ENCODE measurements at places on chromosomes 13 and 19.
A peak's percentile ranks its signal among the peaks of the same experiment; 100 is the strongest.

DNA sequence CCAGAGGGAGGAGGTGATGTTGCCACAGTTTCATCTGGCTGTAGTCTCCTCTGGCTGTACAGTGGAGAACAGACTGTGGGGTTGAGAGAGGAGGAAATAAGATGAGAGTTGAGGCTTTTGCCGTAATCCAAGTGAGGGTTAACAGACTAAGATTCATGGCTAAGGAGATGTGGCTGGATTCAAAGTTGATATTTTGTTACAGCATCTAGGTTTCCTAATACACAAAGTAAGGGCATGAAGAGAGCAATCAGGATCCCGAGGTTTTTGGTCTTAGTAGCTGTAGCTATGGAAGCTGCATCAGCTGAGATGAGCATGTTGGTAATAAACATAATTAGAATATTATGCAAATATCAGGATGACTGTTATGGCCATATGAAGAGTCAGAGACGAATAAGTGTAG is 1.4 kb downstream of the ZNF776 start:
- no peak for DNase-seq

- no peak for DNase-seq
Measured at GRCh38 chr19:29289020-29289419, 76.1 kb upstream of the UQCRFS1 start.

DNA sequence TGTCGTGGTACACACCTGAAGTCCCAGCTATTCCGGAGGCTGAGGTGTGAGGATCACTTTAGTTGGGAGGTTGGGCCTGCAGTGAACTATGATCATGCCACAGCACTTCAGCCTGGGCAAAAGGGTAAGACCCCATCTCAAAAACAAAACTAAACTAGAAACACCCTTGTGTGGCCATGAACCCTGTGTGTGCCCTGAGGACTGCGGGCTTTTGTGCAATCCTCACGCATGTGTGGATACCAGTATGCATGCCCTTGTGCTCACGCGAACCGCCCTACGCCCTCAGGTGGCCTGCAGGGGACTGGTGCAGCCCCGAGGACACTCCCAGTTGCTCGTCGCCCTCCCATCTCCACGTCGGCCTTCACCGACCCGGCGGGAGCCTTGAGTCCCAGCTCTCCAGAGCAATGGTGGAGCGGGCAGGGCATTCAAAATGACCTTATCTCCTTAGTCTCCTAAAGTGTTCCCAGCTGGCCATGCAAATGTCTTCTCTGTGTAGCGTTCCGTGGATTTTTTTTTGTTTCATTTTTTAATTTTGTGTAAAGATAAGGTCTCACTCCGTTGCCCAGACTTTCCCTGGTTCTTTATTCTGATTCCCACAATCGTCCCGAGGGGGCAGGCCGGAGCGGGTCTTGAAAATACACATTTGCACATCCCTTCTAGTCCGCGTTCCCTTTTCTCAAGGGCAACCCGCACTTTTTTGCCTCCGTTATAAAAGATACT is 868 bp upstream of the EGLN2 start:
- peak; percentile 85 for DNase-seq

GRCh38 chr13:51246418-51247277 is 24.4 kb downstream of the FAM124A start:
- no peak for DNase-seq

GRCh38 chr13:47673009-47673850 is 327.8 kb downstream of the SUCLA2 start:
- DNase-seq = no peak

DNA sequence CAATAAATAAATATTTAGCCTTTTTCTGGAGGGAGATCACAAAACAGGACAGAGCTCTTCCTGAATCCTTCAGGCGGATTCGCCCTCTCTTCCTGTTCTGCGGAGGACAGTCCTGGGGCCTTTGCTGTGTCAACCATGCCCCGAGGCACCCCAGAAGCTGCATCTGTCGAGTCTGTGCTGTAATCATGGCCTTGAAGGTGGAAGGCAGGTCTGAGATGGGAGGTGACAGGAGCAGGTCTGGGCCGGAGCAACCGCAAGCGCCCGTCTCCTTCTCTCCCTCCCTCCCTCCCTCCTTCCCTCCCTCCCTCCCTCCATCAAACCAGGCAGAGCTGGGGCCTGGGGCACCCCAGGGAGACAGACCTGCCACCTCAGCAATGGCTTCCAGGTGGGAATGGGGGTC is 4.6 kb upstream of the FXYD3 start:
- DNase-seq = no peak

DNA sequence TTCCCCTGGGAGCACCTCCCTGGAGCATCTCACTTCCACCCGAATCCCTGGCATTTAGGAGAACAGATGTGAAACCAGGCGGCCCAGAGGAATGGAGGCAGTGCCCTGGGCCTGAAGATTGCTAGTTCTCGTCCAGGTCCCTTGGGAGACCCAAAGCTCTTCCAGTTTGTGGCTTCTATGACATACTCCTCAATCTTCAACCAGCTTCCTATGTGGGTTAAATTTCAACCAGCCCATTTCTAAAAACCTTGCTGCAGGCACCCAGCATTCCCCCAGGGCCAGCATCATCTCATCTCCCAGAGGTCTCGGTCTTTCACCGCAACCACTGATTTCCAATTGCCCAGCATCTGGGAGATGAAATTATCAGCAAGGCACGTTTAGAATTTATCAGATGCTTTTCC is 46.0 kb upstream of the STK24 start:
- DNase-seq = no peak

GRCh38 chr19:13817615-13818371 is 22.6 kb downstream of the ZSWIM4 start:
- DNase-seq = peak; percentile 97

GRCh38 chr19:10214784-10215183 is 16.3 kb downstream of the S1PR2 start:
- DNase-seq = no peak

DNA sequence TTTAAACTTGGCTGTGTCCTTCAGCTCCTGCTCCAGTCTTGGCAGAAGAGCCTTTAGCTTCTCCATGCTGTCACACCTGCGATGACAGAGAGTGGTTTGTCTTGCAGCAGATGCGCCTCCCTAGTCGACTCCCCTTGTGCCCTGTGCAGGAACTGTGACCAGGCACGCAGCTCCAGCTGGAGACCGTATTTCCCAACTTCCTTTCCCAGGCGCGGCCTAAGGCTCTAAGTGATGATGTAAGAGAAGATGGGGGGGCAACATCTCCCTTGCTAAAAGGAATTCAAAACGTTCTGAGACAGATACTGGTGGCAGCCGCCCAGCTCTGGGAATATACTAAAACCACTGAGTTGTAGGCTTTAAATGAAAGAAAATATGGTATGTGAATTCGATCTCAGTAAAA is 16.3 kb downstream of the DCUN1D2 start:
- DNase-seq = no peak

- no peak for DNase-seq
Measured at GRCh38 chr19:44866664-44867063, 20.6 kb downstream of the NECTIN2 start.

- DNase-seq = no peak
Measured at GRCh38 chr13:37090912-37091311, 14.6 kb downstream of the CSNK1A1L start.

DNA sequence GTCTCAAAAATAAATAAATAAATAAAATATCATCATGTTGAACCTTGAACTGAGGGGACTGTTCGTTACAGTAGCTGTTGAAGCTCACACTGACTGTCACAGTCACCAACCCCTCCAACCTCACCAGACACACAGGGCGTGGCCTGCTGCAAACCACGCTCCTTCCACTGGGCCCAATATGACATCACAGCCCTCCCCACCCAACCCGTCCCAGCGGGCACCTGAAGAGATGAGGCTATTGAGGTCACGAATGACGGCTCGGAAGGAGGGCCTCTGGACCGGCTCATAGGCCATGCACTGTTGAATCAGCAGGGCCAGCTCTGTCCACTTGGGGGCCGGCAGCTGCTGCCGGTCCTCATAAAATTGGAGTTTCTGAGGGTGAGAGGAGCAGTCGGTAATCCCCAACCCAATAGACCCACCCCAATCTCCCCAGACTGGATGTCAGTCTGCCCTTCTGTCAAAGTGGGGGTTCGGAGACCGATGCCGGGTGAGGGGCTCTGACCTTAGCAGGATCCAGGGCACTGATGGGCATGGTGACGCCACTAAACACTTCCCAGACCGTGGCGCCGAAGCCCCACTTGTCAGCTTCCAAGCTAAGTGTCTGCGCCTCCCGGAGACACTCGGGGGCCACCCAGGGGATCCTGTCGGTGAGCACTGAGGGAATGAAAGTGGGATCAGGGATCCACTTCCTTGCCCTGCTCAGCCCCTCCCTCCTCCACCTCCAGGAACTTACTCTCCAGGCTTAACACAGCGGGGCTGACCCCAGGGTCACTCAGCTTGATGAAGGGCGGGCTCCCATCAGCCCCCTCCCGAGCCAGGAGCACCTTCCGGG is 13.2 kb downstream of the JAK3 start:
- DNase-seq = peak; percentile 52

GRCh38 chr19:48646722-48647216 is 782 bp upstream of the CA11 start:
- DNase-seq = no peak

DNA sequence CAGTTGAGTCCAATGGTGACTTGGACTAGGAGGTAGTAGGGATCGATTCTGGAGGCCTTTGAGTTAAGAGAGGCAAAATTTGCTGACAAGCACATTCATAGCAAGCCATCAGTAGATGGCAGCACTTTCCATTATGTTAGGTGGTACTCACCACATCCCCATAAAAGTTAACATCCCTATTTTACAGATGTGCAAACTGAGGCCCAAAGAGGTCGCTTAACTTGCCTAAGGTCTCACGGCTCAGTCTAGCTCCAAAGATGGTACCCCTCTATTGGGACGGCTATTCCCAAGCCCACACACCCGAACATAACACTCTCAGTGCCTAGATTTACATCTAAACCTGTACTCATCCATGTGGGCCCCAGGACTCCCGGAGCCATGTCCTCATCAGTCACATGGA is 21.5 kb upstream of the FOSB start:
- no peak for DNase-seq

- DNase-seq = no peak
Measured at GRCh38 chr13:53311561-53311960, 282.9 kb downstream of the OLFM4 start.

DNA sequence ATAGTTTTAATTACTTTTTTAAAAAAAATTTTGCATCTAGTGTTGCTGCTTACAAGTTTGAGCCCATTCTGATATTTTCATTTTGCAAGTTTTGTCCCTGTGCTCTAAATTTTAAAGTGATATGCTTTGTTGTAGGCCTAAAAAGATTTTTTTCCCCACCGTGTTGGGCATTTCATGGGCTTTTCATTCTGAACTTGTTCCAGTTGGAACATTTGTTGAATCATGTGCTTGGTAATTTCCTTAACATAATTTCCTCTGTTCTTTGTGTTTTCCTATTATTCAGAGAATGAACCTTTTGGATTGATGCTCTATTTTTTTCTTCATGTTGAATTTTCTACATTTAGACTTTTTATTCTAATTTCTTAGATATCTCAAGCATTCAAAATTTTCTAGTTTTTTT is 206.4 kb upstream of the SPRY2 start:
- DNase-seq = no peak

GRCh38 chr13:21686751-21687391 is 16.0 kb downstream of the FGF9 start:
- no peak for DNase-seq

DNA sequence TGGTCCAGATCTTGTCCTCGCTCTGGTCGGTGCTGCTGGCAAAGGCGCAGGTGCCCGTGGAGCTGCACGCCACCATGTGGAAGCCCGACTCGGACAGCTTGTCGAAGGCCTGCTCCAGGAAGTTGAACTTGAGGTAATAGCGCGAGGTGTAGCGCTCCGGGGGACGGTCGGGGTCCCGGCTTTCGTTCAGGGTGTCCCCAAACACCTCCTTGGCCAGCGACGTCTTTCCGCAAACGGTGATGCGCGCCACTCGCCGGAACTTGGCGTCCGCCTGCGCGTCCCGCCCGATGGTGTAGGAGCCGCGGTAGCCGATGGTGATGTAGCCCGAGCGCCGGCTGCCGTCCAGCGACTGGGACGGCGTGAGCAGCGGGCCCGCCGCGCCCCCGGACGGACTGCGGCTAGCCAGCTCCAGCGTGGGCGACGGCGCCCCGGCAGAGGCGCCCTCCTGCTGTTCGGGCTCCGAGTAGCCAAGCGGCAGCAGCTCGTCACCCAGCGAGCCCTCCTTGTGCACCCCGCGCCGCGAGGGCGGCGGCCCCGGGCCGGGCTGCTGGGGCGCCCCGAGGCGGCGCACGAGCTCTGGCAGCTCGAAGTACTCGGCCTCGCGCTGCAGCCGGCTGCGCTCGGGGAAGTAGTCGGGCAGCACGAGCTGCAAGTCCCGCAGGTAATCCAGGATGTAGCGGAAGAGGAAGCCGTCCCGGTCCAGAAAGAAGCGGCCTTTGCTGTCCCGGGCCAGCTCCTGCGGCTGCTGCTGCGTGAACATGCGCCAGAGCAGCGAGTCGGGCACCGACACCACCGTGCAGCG is 801 bp downstream of the KCTD12 start:
- peak; percentile 57 for DNase-seq

DNA sequence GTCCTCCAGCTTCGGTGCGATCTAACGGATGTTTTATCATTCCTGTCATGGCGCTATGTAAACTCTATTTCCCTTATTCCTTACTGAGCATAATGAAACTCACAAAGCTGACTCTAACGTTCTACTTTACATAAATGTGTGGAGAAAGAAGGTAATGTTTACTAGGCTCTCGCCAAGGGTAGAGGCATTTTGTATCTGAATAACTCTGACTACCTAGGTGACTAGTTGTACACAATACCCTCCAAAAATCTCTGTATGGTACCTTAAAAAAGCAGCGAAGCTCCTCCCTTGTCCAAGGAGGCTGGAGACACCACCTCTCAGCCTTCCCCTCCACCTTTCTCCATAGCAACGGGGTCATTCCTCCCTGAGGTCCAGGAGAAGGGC is 316 bp upstream of the ZNF530 start:
- no peak for DNase-seq

DNA sequence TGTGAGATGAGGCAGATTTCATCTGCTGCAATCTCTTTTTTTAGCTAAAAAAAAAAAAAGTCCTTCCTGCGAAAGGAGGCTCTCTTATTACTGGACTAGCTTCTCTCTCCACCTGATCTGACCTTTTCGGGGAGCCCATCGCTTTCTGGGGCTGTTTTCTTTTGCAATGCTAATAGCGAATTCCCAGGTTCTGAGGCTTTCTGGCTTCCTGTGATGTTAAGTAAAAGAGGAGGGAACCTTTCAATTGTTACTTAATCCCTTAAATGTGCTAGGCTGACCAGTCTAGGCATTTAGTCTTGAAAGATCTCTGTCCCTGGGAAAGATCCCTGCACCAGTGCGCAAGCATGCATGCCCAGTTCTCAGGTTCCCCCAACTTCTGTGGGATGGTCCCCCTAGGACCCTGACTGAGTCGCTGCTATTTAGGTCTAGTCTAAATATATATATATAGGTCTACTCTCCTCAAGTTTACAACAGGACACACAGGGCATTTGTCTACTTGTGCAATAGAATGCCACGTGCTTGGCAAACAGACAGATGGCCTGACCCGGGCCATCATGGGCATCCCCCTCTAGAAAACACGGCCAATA is 224.7 kb downstream of the ZNF536 start:
- peak; percentile 48 for DNase-seq
